ENCODE measurements at places on chromosomes 7 and 10. TPM values are rescaled to one million over a fixed set of nuclear protein-coding genes. Genes with fewer than 3 reads are reported as not detected.
A peak's percentile ranks its signal among the peaks of the same experiment; 100 is the strongest.

DNA sequence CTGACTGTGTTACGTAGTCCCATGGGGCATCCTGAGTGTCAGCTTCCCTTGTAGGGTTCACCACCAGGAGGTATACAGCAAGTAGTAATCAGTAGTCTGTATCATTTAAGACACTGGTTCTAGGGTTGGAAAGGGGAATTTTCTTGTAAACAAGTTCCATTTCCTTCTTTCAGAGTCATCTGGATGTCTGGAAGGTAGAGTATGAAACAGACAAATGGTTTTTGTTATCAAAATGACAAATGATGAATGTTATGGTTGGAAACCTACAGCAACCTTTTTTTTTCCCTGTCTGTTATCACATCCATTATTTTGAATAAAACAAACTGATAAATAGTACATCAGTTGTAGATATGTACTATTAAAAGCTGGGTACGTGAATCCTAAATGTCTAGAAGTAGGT is 19.1 kb downstream of the SEMA3A start:
- no peaks in the 10 kb centered on the region for H3K4me1 ChIP-seq
- no peak overlapping the region for H3K27ac ChIP-seq
- no peak for DNase-seq
- H3K4me3 ChIP-seq: no peak overlapping the region
- H3K36me3 ChIP-seq: no peaks in the 10 kb centered on the region
- no peaks in the 10 kb centered on the region for H3K27me3 ChIP-seq

NPY4R gene
- not detected for total RNA-seq

GRCh38 chr10:95289003-95289920 is 1.5 kb downstream of the PDLIM1 start:
- peak overlapping the region; percentile 98 for H3K4me3 ChIP-seq
- H3K36me3 ChIP-seq: no peaks in the 10 kb centered on the region
- H3K27me3 ChIP-seq: no peaks in the 10 kb centered on the region
- no peak for DNase-seq
- H3K27ac ChIP-seq: peak overlapping the region; percentile 91

DNA sequence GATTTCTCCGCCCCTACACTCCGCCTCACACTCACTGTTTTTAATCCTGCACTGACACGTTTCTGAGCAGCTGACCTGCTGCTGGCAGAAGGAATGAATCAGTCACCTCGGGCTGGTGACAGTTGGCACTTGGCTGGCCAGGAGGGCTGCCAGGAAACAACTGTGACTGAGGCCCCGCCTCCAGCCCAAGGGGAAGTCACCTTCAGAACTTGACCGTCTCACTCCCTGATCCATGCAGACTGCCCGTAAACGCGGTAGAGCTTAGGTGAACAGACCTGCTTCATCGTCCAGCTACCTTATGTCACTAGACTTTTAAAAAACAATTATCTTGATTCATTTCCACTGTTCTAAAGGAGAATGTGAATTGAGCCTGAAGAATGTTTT is 107.5 kb downstream of the DOCK1 start:
- H3K4me3 ChIP-seq: no peak overlapping the region
- peaks cover 11% of the 10 kb centered on the region for H3K4me1 ChIP-seq
- no peaks in the 10 kb centered on the region for H3K27me3 ChIP-seq
- no peaks in the 10 kb centered on the region for H3K36me3 ChIP-seq
- DNase-seq: peak; percentile 21
- peak overlapping the region; percentile 19 for H3K27ac ChIP-seq

- no peaks in the 10 kb centered on the region for H3K36me3 ChIP-seq
- no peaks in the 10 kb centered on the region for H3K4me1 ChIP-seq
- DNase-seq: peak; percentile 7
- no peaks in the 10 kb centered on the region for H3K27me3 ChIP-seq
Measured at GRCh38 chr7:98021588-98022351, 31.8 kb upstream of the OCM2 start.

GRCh38 chr7:110337646-110338045 is 753.3 kb upstream of the LRRN3 start:
- no peaks in the 10 kb centered on the region for H3K36me3 ChIP-seq
- H3K27ac ChIP-seq: no peak overlapping the region
- no peak overlapping the region for H3K4me3 ChIP-seq
- no peak for DNase-seq
- H3K27me3 ChIP-seq: no peaks in the 10 kb centered on the region
- H3K4me1 ChIP-seq: no peaks in the 10 kb centered on the region
